Purkinje cell (primary cell): ENCODE measurements at places on chromosomes 13 and 19. TPM values are rescaled to one million over a fixed set of nuclear protein-coding genes. Genes with fewer than 3 reads are reported as not detected.

The METTL21C gene
- 21.0 and 24.3 TPM in 2 replicates for polyA plus RNA-seq

The ZNF582 gene
- polyA plus RNA-seq: 4.0 and 15.3 TPM in 2 replicates

The ZNF525 gene
- polyA plus RNA-seq: 8.0 and 15.0 TPM in 2 replicates

The RFPL4A gene
- not detected in 2 replicates for polyA plus RNA-seq

The GRIN3B gene
- polyA plus RNA-seq: not detected in 2 replicates

The LYPD5 gene
- polyA plus RNA-seq: 8.0 and 10.0 TPM in 2 replicates

The ZNF66 gene
- polyA plus RNA-seq: 2.1 and 2.8 TPM in 2 replicates

The LGALS4 gene
- polyA plus RNA-seq: not detected in 2 replicates

The FUT2 gene
- polyA plus RNA-seq: 0.13 and 0.17 TPM in 2 replicates
